ENCODE measurements at places on chromosomes 7 and 10.

DNA sequence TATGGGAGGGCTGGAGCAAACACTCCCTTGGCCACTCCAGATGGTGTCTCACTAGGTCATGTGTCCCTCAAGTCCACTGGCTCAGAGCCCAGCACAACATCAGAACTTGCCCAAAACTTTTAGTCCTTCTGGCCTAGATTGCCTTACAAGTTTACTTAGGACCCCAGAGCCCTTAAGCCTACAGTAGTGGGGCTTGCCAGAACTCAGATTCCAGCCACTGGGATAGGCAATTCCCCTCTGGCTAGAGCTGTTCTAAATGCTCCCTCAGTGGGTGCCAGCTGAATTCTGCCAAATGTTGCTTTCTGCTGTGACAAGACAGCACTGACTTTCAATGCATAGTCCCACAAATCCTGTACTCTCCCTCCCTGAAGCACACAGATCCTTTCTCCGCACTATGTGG lies 331.1 kb downstream of the HTR7 start:
- DNase-seq, result no peak

DNA sequence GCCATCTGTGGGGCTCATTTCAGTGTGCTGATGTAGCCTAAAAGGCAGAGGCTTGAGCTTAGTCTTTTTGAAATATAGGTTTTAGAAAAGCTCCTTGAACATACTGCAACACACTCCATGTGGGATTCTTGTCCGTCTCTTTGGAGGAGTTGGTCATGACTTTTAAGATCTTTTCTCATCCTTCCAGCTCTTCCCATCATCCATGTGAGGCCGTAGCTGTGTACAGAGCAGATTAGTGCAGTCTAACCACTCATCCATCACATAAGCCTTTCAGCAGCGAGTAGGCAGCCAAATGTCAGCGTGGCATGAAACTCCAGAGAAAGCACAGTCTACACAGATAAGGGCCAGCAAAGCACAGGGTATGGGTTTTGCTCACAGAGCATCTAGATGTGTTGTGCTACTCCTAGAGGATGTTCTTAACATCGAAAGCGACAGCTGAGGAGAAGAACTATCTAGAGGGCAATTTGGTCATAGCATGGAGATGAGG lies 28.1 kb upstream of the NPVF start:
- no peak for DNase-seq

GRCh38 chr7:48424731-48425130 lies 253.5 kb downstream of the ABCA13 start:
- DNase-seq, result no peak

DNA sequence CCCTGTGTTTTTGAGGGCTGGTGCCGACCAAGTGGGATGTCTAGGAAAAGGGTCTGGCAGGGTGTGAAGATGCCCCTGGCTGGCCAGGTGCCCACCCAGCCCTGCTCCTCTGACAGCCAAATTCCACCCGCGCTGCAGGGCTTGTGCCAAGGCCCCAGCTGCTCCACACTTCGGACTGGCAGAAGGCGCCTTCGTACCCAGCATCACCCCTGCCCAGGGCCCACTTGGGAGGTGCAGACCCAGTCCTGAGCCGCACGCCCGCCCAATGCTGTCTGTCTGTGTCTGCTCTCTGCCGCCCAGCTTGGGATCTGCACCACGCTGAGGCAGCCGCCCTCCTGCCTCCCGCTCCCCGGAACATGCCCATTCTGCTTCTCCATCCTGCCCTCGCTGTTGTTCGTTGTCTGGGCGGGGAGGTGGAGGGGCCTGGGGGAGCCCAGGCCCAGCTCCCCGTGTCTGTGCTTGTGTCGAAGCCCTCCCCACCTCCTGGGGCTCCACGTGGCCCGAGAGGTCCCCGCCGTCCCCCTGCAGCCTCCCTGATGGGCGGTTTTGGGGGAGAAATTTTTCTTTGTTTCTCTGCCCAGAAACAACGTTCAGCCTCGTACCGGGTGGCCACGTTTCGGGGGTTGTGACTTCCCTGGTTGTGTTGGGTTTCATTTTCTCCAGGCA lies 36.9 kb upstream of the PPIF start:
- DNase-seq, result no peak

DNA sequence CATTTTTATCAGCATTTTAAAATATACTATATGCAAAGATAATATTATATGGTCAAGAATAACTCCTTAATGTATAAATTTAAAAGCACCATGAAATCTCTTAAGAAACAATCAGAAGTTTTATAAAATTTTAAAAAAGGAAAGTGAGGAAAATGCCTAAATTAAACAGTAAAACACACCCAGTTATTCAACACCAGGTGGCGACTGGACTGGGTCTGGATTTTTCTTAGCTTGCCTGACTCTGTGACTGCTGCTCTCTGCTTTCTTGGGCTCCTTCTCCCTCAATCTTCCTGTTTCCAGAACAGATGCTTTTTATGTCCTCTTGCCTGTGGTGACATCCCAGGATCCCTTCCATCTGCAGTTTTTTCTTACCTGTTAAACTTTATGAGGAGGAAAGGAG lies 200.3 kb downstream of the BICC1 start:
- no peak for DNase-seq

- DNase-seq, result no peak
Measured at GRCh38 chr10:19200211-19200610, 151.6 kb downstream of the MALRD1 start.

DNA sequence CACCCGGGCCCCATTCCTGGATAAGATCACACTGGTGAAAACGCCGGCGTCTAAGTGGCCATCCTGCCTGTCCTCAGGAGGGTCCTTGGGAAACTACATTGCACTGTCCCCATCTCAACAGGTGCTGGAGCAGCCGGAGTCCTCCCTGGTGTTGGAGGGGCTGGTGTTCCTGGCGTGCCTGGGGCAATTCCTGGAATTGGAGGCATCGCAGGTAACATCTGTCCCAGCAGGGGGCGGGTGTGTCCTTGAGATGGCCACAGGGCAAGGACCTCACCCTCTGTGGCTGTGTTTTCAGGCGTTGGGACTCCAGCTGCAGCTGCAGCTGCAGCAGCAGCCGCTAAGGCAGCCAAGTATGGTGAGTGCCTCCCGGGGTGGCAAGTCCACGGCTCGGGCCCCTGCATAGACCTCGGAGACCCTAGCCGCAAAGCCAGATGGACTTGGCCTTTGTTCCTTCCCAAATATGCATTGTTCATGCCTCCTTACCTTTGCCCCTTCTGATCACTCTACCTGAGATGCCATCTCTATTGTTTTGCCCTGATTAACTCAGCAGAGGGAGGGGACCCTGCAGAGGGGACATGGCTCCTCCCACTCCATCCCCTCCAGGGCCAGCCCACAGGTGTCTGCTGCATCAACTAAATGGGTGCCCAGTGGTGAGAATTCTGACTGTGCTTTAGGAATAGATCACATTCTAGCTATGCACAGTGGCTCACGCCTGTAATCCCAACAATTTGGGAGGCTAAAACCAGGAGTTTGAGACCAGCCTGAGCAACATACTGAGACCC lies 23.8 kb downstream of the ELN start:
- no peak for DNase-seq

GRCh38 chr7:4815609-4816418 lies 40.4 kb downstream of the AP5Z1 start:
- DNase-seq, result no peak

DNA sequence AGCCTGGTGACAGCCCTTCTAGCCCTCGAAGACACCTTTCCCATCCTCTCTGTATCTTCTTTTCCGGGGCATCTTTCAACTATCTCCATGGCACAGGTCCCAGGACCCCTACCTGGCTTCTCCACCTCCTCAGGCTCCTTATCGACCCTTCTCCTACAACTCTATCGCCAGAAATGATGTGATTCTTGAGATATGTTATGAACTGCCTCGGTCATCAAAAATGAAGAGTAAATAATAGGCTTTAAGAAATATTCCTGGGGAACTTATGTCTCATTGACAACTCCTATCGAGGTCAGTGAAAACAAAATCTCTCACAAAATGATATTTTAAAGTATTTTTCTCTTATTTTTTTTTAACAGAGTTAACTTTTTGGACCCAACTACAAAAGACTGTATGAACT lies 405.5 kb upstream of the SHH start:
- DNase-seq, result no peak

DNA sequence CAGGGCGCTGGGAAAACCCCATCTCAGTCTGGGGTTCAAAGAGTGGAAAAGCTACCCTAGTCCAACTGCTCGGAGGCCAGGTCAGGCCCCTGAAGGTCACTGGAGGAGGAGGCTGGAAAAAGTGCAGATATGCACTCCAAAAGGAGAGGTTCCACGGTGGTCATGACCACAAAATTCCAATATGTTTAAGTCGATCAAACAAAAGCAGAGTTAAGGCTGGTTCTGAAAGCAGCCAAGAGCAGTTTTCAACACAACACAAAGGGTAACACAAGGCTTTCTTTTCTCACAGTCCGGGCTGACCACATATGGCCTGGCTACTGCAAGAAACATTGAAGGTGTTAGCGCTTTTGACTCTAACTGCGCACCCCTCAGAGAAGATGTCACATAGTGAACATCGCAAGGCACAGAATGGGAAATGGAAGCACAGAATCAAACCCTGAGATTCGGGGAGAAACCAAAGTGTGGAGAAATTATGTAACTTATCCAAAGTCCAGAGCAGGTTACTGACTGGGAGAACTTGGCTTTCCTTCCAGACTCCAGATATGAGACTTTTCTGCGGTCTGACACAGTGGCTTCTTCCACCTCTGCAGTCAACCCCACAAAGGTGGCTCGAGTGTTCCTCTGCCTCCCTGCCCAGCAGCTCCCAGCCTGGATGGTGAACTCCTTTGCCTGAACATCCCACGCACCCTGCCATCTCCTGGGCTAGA lies 1.3 kb upstream of the GRB10 start:
- DNase-seq, result no peak

GRCh38 chr7:28054531-28055160 lies 125.9 kb downstream of the JAZF1 start:
- no peak for DNase-seq

DNA sequence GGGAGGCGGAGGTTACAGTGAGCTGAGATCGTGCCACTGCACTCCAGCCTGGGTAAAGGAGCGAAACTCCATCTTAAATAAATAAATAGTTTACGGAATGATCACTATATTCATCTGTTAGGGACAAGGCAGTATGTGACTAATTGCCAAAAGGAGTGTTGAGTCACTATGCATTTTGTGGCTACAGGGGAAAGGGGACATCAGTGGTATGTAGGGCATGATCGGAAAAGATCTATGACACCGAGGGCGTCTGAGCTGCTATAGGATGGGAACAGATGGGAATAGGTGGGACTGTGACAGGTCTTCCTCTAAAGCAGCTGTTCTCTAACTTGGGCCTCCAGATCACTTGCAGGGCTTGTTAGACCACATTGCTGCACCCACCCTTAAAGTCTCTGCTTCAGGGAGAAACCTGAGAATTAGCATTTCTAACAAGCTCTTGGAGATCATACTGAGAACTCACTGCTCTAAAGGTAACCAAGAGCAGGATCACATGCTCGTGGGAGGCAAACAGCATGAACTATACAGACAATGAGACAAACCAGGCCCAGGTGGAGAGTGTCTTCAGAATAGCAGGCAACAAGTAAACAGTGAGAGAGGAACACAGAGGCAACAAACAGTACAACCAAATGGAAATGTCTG lies 65.1 kb upstream of the ITGA8 start:
- DNase-seq, result no peak

GRCh38 chr7:103824251-103824650 lies 165.2 kb downstream of the RELN start:
- no peak for DNase-seq

DNA sequence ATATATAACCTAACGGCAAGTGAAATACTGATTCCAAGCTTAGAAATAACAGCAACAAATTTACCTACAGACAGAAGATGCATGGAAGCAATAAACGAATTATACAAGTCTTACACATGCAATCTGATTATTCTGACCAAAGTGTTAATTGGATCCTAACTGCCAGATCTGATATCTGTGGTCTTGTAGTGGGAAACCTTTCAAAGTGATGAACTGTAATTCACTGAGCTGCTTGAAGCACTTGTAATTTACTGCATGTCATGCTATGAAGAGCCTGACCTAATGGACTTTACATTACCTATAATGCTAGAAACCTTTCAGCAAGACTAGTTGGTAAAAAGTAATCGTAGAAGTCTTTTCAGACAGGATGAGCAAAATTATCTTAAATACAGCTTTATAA lies 205.6 kb downstream of the FOXP2 start:
- DNase-seq, result no peak

DNA sequence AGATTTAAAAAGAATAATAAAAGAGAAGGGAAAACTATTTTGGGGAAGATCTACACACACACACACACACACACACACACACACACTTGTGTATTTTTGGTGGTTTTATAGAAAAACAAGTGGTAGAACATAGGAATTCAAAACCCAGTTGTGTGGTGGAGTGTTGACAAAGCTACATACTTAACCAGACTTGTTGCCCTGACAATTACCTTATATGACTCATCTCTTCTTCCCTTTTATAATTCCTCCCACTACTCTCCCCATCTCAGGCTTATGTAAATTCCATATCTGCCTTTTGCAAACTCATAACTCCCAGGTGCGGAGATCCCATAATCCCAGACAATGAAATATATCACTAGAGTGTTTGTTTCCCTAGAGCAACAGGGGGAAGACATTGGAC lies 873.7 kb downstream of the NXPH1 start:
- DNase-seq, result no peak

- DNase-seq, result no peak
Measured at GRCh38 chr10:43676331-43676730, 27.6 kb upstream of the ZNF32 start.

- no peak for DNase-seq
Measured at GRCh38 chr10:124710266-124710881, 33.8 kb downstream of the FAM53B start.

GRCh38 chr7:127409629-127410028 lies 17.1 kb upstream of the ZNF800 start:
- no peak for DNase-seq

- no peak for DNase-seq
Measured at GRCh38 chr7:154484943-154485342, 432.7 kb downstream of the DPP6 start.

DNA sequence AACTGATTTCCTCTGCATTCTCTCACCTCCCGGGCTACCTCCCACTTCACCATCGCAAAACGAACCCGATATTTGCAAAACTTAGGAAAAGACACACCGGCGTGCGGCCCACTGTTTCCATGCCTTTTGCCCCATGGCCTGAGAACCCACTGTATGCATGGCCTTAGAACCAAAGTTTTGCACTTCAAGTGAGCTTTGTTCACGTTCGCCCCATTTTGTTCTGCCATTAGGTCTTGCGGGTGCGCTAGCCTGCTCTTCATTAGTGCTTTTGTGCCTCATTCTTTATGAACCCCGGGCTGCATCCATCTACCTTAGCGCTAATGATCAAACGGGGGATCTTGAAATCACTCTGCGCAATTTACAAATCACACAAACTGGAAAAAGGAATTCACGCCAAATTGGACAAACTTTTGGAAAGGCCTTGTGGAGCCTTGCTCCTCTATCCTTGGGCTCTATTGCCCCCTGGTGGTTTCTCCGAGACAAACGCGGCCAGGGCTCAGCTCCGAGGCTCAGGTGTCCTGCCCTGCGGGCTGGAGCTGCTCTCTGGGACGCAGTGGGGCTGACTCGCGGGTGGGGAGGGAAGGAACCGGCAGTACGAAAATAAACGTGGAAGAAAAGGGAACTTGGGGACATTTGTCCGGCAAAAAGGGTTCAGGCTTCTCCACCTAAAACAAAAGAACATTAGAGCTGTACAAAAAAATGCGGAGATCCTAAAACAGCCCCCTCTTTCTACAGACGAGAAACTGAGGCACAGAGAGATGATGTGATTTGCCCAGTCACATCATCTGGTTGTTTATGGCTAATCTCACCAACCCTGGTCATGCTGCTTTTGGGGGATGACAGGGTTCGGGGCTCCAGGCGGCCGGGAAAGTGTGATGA lies 300.4 kb upstream of the NFE2L3 start:
- no peak for DNase-seq
